ENCODE measurements at places on chromosomes 1 and 21. TPM values are rescaled to one million over a fixed set of nuclear protein-coding genes. Genes with fewer than 3 reads are reported as not detected.

- no peaks in the 10 kb centered on the region for H3K36me3 ChIP-seq
- H3K4me1 ChIP-seq: no peaks in the 10 kb centered on the region
- H3K4me3 ChIP-seq: no peak overlapping the region
- no peak overlapping the region for H3K27ac ChIP-seq
- no peak for DNase-seq
Measured at GRCh38 chr1:200916681-200917080, 22.0 kb downstream of the INAVA start.

GRCh38 chr21:38878379-38879179, 72.8 kb downstream of the ETS2 start:
- H3K4me1 ChIP-seq: no peaks in the 10 kb centered on the region
- no peak overlapping the region for H3K27ac ChIP-seq
- DNase-seq: no peak
- no peaks in the 10 kb centered on the region for H3K36me3 ChIP-seq

GRCh38 chr1:150365941-150366340, 2.0 kb downstream of the RPRD2 start:
- DNase-seq: no peak
- no peaks in the 10 kb centered on the region for H3K27me3 ChIP-seq
- peak overlapping the region; percentile 98 for H3K27ac ChIP-seq
- H3K4me1 ChIP-seq: peaks cover 32% of the 10 kb centered on the region
- H3K36me3 ChIP-seq: peaks cover 31% of the 10 kb centered on the region

DNA sequence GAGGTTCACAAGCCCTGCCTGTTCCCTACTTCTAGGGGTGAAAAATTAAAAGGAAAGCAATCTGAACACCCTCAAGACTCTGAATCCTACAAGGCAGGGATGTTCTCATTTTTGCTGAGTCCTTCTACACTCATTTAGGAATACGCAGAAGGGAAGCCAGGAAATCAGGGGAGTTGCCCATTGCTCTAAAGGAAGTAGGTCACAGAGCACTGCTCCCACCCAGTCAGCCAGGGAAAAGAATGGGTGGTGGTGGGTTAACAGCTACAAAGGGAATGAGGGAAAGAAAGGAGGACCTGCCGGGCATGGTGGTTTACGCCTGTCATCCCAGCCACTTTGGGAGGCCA, 2.4 kb upstream of the CTTNBP2NL start:
- no peaks in the 10 kb centered on the region for H3K36me3 ChIP-seq
- H3K27me3 ChIP-seq: peaks cover 43% of the 10 kb centered on the region
- peaks cover 27% of the 10 kb centered on the region for H3K4me1 ChIP-seq
- no peak overlapping the region for H3K4me3 ChIP-seq
- no peak overlapping the region for H3K27ac ChIP-seq

DNA sequence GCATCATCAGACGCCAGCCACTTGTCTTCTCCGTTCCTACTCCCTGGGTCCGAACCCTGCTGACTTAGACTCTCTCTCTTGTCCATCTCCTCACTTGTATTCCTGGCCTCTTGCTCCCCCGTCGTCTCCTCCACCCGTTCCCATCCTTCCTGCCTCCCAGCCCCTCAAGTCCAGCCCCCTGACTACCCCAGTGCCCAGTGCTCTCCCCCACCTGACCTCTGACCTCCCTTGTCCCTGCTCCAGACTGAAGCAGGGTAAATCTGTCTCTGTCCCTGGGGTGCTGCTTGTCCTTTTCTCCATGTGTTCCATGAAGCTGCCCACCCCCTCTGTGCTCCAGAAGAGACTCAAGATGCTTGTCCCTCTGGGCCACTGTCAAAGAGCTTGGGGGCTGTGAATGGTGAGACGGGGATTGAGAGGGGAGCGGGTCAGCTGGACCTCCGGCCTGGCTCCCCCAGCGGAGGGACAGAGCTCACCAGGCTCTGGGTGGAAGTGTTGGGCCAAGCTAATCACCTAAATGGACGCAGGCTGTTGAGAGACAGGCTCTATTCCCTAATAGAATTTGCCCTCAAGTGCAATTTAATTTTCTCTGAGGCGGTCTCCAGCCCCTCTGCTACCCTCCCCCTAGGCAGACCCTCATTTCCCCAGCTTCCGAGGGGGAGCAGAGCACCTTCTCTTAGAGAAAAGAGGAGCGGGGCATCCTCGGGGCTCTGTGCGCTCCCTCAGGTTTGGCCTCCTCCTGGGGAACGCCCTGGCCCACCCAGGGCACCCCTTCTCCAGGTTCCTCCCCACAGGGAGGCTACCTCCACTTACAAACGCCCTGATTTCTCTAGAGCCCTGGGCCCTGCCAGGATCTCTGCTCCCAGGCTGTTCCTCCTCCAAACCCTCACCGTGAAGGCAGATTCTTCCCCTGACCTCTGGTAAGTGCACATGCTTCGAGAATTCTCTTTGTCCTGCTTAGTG, 11.0 kb upstream of the LHX4 start:
- H3K36me3 ChIP-seq: no peaks in the 10 kb centered on the region
- H3K4me3 ChIP-seq: no peak overlapping the region
- no peak for DNase-seq
- H3K4me1 ChIP-seq: peaks cover 2% of the 10 kb centered on the region

DNA sequence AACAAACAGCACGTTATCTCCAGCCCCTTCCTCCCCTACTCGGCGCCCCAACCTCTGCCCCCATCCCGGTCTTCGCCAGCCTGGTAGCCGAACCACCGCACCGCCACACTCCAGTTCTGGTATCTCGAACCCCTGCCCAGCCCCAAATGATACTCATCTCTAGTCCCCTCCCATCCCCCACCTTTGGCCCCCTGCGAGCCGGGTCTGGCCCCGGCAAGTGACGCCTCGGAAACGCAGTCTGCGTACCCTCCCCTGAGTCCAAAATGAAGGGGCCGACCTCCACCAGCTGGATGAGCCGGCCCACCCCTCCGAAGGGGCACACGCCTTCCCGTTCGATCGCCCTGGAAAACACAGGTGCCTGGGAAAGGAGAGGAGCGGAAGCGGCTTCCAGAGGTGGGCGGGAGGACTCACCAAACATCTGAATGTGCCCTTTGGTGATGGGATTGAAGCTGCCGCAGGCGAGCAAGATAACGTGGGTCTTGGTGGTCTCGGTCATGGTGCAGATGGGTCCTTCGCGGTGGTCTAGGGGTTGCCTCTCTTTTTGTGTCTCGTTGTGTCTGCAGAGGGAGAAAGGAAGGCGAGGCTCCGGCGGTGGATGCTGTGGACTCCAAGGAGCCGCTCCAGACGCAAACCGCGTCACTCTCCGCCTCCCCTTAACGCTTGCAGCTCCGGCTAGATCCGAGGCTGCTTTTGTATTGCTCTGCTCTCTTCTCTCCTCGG, at the start of gene NMNAT2:
TSS of gene NMNAT2 (minus strand) at position 609 of the 720 bp plus-strand sequence. CDS start at position 496, 113 bp downstream.
- no peaks in the 10 kb centered on the region for H3K36me3 ChIP-seq
- H3K27me3 ChIP-seq: peaks cover 52% of the 10 kb centered on the region
- DNase-seq: peak; percentile 9
- H3K27ac ChIP-seq: no peak within 1 kb of the TSS
- peaks cover 23% of the 10 kb centered on the region for H3K4me1 ChIP-seq

The DNM3 gene
- total RNA-seq: 1.1 TPM

The HAPLN2 gene
- not detected for total RNA-seq

DNA sequence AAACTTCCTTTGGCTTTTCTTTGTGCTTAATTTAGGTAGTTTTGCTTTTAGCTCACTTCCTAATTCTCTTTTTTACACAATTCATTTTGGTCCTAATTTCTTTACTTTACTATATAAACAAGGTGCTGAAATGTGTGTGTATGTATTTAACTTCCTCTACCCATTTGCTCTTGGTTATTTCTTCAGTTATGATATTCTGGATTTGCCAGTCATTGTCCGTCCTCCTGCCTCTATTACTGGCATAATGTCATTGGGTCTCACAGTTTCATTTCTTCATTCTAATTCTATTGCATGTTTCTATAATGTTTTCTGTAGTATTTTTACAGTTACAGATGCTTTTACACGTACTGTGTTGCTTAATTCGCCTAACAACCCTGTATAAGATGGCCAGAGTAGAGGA, 96.2 kb downstream of the ZMYM4 start:
- H3K27ac ChIP-seq: no peak overlapping the region
- no peaks in the 10 kb centered on the region for H3K27me3 ChIP-seq
- no peak overlapping the region for H3K4me3 ChIP-seq
- H3K36me3 ChIP-seq: peaks cover 15% of the 10 kb centered on the region
- H3K4me1 ChIP-seq: peaks cover 7% of the 10 kb centered on the region

The OXCT2 gene
- total RNA-seq: 4.2 TPM

DNA sequence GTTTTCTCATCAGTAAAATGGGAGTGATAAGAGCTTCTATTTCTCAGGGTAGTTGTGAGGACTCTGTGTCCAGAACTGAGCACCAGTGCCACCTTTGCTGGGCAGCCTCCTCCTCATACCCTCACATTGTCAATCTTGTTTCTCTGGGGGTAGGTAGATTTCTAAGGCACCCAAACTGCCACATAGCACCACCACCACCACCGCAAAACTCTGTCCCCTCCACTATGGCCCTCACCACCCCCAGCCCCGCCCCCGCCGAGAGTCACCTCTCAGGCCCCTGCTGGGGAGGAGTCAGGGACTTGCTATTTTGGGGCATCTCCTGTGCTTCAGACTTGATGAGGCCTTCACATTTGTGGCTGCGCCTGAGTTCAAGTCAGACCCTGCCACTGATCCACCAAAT, 549.2 kb downstream of the PTPRU start:
- H3K27me3 ChIP-seq: peaks cover 2% of the 10 kb centered on the region
- DNase-seq: no peak
- no peak overlapping the region for H3K4me3 ChIP-seq
- no peak overlapping the region for H3K27ac ChIP-seq
- H3K4me1 ChIP-seq: no peaks in the 10 kb centered on the region

GRCh38 chr1:39061951-39062350, 35.8 kb downstream of the NDUFS5 start:
- no peak overlapping the region for H3K27ac ChIP-seq
- no peak overlapping the region for H3K4me3 ChIP-seq
- no peak for DNase-seq
- H3K4me1 ChIP-seq: no peaks in the 10 kb centered on the region

DNA sequence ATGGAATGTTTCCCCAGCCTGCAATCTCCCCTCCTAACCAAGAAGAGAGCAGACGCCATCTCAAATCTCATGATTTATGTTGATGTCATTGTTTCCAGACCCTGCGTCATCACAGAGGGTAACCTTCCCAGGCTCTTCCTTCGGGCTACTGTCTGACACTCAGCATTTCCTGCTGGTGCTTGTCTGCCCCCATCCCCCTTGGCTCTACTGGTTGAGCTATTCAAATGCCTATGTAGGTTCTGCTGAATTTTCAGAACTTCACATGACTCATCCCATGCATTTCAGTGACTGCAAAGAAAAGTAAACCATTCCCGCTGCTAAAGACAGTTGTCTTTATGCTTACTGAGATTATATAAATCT, 24.8 kb upstream of the ITPKB start:
- no peaks in the 10 kb centered on the region for H3K36me3 ChIP-seq
- peaks cover 21% of the 10 kb centered on the region for H3K4me1 ChIP-seq
- peaks cover 2% of the 10 kb centered on the region for H3K27me3 ChIP-seq
- DNase-seq: peak; percentile 42
- no peak overlapping the region for H3K4me3 ChIP-seq

The PTPN7 gene
- 200 TPM for total RNA-seq

The ELF3 gene
- total RNA-seq: 0.27 TPM

The TMEM50A gene
- 88.5 TPM for total RNA-seq

DNA sequence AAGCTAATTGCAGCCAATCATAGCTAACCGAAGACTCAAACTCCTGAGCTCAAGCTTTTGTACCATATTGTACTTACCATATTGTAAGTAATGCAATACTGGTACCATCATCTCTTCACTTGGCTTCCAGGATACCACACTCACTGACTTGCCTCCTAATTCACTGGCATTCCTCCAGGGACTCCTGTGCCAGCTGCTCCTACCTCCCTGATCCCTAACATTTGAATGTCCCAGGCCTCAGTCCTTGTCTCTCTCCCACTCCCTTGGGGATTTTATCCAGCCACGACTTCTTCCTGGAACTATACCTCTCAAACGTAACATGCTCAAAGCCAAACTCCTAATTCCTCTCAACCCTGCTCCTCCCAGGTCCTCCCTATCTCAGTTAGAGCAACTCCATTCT, 33.8 kb downstream of the USP48 start:
- H3K36me3 ChIP-seq: peaks cover 16% of the 10 kb centered on the region
- H3K4me3 ChIP-seq: no peak overlapping the region
- H3K4me1 ChIP-seq: no peaks in the 10 kb centered on the region
- no peaks in the 10 kb centered on the region for H3K27me3 ChIP-seq
- no peak overlapping the region for H3K27ac ChIP-seq
- no peak for DNase-seq

- H3K4me1 ChIP-seq: no peaks in the 10 kb centered on the region
- no peaks in the 10 kb centered on the region for H3K36me3 ChIP-seq
- H3K4me3 ChIP-seq: no peak overlapping the region
Measured at GRCh38 chr1:192628396-192629057, 7.4 kb upstream of the RGS13 start.

- H3K4me1 ChIP-seq: no peaks in the 10 kb centered on the region
- peaks cover 3% of the 10 kb centered on the region for H3K27me3 ChIP-seq
- DNase-seq: no peak
- H3K4me3 ChIP-seq: no peak overlapping the region
Measured at GRCh38 chr21:31577271-31577670, 82.2 kb upstream of the SOD1 start.

DNA sequence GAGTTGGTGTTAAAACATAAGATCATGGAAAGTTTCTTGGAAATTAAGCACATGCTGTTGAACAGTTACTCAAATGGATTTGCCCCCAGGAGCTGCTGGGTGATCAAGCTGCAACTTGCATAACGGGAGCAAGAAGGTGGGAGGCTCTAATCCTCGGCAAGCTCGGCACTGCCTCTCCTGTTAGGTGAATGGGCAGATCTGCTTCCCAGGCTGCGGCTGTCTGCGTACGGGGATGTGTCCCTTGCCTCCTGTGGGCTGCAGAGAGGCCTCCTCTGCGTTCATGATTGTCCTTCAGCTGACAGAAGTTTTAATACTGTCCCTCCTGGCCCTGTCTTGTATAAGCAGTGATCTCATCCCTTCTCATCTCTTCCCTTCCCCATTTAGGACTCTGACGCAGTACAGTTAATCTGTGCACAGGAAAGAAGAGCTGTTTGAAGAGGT, 36.7 kb downstream of the ATP1A1 start:
- H3K27me3 ChIP-seq: no peaks in the 10 kb centered on the region
- peaks cover 19% of the 10 kb centered on the region for H3K4me1 ChIP-seq
- H3K27ac ChIP-seq: peak overlapping the region; percentile 17
- no peak overlapping the region for H3K4me3 ChIP-seq

- H3K4me1 ChIP-seq: no peaks in the 10 kb centered on the region
- H3K36me3 ChIP-seq: no peaks in the 10 kb centered on the region
- peaks cover 4% of the 10 kb centered on the region for H3K27me3 ChIP-seq
- H3K4me3 ChIP-seq: no peak overlapping the region
- DNase-seq: no peak
- no peak overlapping the region for H3K27ac ChIP-seq
Measured at GRCh38 chr1:57033222-57034001, 67.6 kb upstream of the C8B start.

DNA sequence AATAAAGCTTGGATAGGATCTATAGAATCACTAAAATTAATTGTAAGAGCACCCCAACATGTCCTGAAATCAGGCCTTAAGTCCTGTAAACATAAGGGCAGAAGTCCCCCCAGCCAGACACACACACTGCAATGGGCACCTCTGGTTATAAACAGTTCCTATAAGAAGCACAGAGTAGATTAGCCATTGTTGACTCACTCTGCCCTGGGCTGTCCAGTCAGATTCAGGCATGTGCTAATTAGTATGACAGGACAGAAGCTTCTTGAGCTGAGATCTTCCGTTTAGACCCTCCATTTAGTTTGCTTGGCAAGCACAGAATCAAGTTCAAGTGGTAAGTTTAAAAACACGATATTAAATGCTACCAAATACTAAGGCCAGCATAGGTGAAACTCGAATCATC, 11.8 kb upstream of the DENND1B start:
- no peak overlapping the region for H3K4me3 ChIP-seq
- no peaks in the 10 kb centered on the region for H3K4me1 ChIP-seq
- no peak overlapping the region for H3K27ac ChIP-seq
- no peak for DNase-seq
- no peaks in the 10 kb centered on the region for H3K27me3 ChIP-seq

- DNase-seq: no peak
- H3K36me3 ChIP-seq: no peaks in the 10 kb centered on the region
- H3K27me3 ChIP-seq: no peaks in the 10 kb centered on the region
Measured at GRCh38 chr1:60596791-60597750, 485.3 kb upstream of the NFIA start.

Measured in activated CD8-positive, alpha-beta T cell treated with anti-CD3 and anti-CD28 coated beads for 36 hours (primary cell).